Renal cortical epithelial cell (primary cell): ENCODE measurements at places on chromosomes 4 and X. TPM values are rescaled to one million over a fixed set of nuclear protein-coding genes. Genes with fewer than 3 reads are reported as not detected.

DNA sequence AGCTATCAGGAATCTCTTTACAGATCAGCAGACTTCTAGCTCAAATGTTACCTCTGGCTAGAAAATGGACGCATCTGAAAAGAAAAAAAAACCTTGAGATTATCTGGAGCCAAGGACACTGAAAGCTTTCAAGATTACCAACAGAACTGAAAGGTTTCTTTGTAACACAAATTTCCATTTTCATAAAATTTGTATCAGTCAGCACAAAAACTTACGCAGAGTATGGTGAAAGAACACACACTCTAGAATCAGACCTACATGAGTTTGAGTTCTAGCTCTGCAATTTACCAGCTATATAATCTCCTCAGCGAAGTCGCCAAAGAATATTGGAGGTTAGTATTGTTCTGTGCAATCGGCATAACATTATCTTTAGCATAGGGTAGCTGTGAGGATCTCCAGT lies 1.8 kb downstream of the TAB3 start:
- no peak for DNase-seq

- DNase-seq = no peak
These were observed 1.0 kb downstream of the PRDX4 start for GRCh38 chrX:23668335-23668734.

- no peak for DNase-seq
These were observed 47.5 kb downstream of the TMEM164 start for GRCh38 chrX:110050386-110050785.

DNA sequence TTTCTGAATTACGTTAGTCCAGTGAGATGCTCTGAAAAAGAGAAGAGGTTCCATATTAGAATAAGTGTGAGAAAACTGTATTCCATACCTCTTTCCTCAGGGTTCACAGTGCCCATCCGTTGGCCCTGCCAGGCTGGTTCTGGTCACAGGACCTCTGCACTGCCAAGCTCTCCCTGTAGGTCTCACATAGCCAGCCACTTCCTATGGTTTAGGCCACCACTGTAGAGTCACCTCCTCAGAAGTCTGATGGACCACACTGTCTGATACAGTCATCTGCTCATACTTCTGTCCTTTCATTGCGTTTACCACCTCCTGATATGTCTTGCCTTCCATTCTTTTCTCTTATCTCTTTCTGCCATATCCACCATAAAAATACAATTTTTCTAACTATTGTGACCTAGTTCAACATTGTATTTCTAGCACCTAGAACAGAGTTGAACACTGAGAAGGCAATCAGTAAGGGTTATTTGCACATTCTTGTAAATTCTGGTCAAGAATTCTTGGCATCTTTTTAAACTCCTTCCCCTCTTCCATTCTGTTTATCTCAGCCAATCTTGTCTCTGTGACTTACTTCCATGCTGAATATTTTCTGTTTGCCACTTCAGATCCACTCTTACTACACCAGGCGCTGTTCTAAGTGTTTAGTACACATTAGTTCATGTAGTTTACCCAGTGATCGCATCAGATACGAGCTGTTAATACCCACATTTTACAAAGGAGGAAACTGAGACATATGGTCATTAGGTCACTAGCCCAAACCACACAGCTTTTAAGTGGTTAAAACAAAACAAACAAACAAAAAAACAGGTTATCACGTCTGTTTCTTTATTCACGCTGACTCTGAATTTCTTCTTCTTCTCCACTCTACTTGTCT lies 125.6 kb downstream of the CBR4 start:
- no peak for DNase-seq

DNA sequence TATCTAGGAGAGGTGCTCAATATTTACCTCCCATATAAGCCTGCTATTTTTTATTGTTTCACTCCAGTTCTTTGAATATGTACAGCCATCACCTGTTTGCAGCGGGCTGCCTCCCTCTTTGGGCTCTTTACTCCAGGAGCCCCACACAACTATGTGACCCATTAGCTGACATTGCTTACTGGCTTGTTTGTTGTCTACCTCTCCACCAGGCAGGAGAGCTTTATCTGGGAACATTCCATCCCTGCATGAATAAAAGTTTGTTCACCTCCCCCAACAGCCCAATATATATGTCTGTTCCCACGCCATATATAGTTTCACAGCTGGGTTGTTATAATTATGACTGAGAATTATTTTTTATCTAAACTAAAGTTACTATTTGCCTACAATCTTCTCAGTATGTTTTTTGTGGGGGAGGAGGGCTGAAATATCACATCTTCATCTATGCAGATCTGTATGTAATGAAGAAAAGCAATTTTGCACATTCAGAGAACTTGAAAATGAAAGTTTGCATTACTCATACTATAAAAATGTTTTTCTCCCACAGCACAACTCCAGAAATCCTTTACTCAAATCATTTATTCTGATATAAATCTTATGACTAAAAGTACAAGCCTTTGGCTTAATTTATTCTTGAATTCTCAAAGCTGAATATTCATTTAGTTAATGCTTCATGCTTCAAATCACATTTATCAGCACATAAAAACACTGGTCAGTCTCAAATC lies 61.2 kb upstream of the DAPP1 start:
- peak; percentile 63 for DNase-seq

The FHDC1 gene
- total RNA-seq = 3.6 and 5.5 TPM in 2 replicates

DNA sequence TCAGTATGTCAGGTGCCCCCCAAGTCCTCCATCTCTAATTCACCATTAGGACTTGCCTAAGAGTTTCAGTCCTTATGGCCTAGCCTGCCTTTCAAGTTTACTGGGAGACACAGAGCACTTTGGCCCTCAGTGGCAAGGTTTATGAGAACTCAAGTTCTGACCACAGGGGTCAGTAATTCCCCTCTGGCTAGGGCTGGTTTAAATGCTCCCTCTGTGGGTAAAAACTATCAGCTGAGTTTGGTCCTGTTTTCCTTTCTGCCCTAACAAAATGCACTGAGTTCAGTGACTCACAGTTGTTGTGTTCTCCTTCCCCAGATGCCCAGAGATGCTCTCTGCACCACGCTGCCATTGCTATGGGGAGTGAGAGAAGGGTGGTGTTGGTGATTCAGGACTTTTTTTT lies 163.2 kb downstream of the RELL1 start:
- DNase-seq = peak; percentile 77

DNA sequence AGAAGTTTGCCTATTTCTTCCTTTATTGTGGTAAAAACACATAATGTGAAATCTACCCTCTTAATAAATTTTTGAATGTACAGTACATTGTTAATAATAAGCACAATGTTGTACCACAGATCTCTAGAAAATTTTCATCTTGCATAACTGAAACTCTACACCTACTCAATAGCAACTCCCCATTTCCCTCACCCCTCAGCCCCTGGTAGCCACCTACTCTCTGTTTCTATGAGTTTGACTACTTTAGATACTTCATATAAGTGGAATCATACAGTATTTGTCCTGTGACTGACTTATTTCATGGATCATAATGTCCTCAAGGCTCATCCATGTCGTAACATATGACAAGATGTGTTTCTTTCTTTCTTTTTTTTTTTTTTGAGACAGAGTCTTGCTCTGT lies 446.4 kb downstream of the RPA4 start:
- DNase-seq = no peak

The VGLL1 gene
- 3.3 TPM in 1 of 2 replicates, not detected in the other for total RNA-seq

DNA sequence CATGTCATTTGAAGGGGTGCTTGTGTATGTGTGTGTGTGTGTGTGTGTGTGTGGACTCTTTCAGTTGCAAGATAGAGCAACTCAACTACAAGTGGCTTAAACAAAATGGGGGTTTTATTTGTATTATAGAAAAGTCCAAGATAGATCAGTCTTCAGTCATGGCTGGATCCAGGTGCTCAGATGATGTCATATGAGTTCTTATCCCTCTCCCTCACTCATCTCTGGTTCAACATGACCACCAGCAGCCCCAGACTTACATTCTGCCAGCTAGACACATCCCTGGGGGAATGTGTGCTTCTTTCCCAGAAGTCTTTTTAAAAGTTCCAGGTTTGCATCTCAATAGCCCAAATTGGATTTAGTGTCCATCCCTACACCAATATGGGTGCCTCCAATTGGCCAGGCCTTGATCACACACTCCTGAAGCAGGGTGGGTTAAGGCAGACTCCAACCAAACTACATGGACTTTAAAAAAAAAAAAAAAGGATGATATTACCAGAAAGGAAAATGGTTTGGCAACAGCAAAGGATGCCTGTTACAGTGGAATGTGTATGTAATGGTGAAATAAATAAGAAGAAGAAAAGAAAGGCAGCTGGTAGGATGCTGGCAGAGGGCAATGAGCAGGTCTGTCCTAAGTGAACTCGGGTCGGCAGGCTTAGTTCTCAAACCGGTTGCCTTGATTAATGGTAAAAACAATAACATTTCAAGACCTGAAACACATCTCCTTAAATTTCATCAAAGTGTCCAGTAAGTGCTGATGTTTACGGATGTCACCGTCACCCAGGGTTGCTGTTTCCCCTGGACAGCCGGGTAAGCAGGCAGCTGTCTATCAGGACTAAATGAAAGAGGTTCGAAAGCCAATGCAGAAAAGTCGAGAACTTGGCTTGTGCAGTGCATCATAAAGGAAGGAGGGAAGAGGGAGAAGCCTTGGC lies 107.7 kb downstream of the SMIM20 start:
- DNase-seq = no peak

GRCh38 chrX:110600745-110601310 lies 194.8 kb downstream of the CHRDL1 start:
- no peak for DNase-seq

GRCh38 chr4:87153078-87153870 lies 67.1 kb downstream of the KLHL8 start:
- no peak for DNase-seq

The TCEANC gene
- 2.5 and 4.5 TPM in 2 replicates for total RNA-seq

- DNase-seq = no peak
These were observed 991.3 kb downstream of the FSTL5 start for GRCh38 chr4:161172396-161173026.

The USP26 gene
- total RNA-seq = not detected in 2 replicates

GRCh38 chr4:3515646-3516045 lies 16.6 kb downstream of the LRPAP1 start:
- no peak for DNase-seq

The ODAM gene
- total RNA-seq = not detected in 2 replicates

DNA sequence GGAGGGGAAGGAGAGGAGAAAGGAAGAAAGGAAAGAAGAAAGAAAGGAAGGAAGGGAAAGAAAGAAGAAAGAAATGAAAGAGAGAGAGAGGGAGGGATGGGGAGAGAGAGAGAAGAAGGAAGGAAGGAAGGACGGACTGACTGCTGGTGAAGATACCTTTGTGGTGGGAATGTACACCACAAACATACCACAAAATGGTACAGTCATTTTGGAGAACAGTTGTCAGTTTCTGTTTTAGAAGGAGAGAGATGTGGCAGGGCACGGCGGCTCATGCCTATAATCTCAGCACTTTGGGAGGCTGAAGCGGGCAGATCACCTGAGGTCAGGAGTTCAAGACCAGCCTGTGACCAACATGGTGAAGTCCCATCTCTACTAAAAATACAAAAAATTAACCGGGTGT lies 40.0 kb upstream of the SHISA3 start:
- no peak for DNase-seq

- DNase-seq = peak; percentile 9
These were observed 55.1 kb upstream of the INPP4B start for GRCh38 chr4:142901166-142901662.

DNA sequence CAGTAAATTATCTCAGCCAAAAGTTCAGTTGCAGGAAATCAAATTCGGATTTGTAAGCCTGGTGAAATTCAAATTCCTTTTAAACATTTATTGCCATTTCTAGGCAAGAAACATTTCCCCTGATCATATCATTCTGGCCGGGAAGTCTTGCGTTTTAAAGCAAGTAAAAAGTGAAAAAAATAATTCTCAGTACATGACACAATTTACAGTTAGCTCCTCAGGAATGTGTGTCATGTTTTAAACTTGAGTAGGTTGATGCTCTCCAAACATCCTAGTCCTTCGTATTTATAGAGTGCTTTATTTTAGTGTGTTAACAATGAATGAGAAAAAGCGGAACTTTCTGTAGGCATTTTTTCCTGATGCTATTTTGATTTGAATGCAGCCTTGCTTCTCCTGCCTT lies 158.3 kb upstream of the SCML1 start:
- no peak for DNase-seq

The TXLNG gene
- total RNA-seq = 5.6 and 16.7 TPM in 2 replicates
